ENCODE measurements at places on chromosomes 16 and 17. TPM values are rescaled to one million over a fixed set of nuclear protein-coding genes. Genes with fewer than 3 reads are reported as not detected.

IRF8 gene
- polyA plus RNA-seq: 7.3 TPM

RSKR gene
- polyA plus RNA-seq: 5.5 TPM

USP43 gene
- polyA plus RNA-seq: 3.3 TPM

TBX2 gene
- 44.5 TPM for polyA plus RNA-seq

CD7 gene
- polyA plus RNA-seq: 5.3 TPM

TEX19 gene
- 0.03 TPM for polyA plus RNA-seq

ATAD5 gene
- polyA plus RNA-seq: 0.63 TPM

LGALS9B gene
- 0.39 TPM for polyA plus RNA-seq

CNOT1 gene
- 35.6 TPM for polyA plus RNA-seq

KRT20 gene
- polyA plus RNA-seq: not detected

ESRP2 gene
- polyA plus RNA-seq: 22.5 TPM

KRTAP9-7 gene
- not detected for polyA plus RNA-seq

NPIPB8 gene
- polyA plus RNA-seq: not detected
